ENCODE measurements at places on chromosomes 5 and 9.

DNA sequence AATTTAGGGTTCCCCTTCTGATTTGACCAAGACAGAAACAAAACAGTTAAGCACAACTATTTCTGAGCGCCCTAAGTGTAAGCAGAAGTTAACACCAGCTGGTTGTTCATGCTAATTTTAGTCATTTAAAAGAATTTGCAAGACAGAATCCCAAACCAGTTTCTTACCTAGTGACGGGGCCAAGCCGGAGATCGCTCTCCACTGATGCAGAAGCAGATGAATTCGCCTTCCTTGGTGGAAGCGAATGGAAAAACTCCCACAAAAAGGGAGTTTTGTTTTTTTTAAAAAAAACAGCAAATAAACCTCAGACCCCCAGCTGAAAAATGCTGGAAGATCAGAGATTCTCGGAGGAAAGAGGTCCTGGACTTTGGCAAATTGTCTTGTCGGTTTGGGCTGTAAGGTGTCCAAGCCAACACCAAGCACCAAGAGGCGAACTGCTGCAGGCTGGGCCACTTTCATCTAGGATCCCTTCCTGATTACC, 47.4 kb upstream of the GLDC start:
- no peak for DNase-seq

DNA sequence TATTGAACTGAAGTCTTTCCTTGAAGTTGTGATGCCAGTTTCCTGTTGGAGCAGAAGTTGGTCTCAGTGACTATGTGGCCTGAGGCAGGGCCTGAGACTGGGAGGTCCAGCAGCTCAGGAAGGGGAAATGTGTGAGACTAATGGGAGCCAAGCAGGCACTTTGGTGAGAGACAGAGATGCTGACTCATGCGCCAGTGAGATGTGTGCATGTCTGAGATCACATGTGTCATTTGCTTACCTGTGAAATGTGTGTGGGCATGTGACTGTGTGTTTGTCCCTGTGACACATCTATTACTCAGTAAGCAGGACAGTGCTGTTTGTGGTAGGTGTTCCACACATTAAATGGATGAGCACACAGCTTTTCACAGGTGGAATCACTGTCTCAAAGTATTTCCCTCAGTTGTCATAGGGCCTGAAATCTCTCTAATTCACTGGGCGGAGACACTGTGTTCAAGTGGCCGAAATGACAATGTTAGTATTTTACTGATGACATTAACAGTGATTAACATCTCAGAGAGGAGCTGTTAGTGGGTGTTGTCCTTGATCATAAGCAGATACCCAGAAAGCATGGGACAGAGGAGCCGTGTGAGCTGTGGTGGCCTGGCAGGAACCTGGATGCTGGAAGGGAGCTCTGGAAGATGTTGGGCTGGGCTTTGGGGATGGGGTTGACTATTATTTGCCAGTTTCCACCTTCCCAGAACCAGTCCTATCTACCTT, 7.4 kb downstream of the NPR2 start:
- DNase-seq: peak; percentile 11

- DNase-seq: no peak
Observed at GRCh38 chr9:4170231-4170630, 129.6 kb downstream of the GLIS3 start.

DNA sequence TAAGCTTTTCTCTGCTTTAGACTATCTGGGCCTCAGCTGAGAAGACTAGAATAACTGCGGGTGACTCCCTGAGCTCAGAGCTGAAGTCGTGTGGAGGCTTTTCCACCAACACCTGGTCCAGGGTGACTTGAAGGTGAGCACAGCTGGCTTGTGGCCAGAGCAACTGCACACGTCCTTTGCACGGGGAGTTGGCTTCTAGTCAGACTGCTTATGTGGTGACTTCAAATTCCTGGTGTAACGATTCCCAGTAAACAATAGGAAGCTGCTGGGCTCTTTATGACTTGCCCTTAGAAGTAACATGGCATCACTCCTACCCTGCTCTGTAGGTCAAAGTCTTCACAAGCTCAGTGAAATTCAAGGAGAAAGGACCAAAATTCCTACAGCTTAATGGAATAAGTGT, 800.6 kb upstream of the CDH6 start:
- no peak for DNase-seq

DNA sequence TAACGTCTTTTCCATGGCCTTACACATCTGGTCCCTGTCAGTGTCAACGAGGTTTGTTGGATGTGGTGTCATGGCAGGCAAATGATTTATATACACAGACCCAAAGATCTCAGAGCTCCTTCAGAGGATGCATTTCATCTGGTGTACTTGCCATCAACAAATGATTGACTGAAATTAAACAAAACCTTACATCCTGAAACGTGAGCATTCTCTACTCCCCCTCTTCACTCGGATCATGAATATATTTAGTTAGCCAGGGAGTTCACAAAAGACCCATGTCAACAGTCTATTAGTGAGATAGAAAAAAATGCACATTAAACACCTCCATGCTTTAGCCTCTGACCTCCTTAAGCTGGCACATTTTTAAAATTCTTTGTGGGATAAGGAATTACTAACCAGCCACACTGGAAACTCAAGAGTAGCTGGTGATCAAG, 215.6 kb downstream of the EFNA5 start:
- DNase-seq: no peak

DNA sequence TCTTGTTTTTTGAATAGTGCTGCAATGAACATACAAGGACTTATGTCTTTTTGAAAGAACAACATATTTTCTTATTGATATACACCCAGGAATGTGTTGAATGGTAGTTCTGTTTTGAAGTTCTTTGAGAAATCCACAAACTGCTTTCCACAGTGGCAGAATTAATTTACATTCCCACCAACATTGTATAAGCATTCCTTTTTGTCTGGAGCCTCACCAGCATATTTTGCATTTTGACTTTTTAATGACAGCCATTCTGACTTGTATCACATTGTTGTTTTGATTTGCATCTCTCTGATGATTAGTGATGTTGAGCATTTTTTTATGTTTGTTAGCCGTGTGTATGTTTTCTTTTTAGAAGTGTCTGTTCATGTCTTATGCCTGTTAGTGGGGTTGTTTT, 524.9 kb downstream of the SEMA5A start:
- DNase-seq: no peak

- no peak for DNase-seq
Observed at GRCh38 chr5:140273401-140273877, 29.5 kb downstream of the PFDN1 start.

GRCh38 chr5:72501488-72501887, 5.7 kb downstream of the ZNF366 start:
- no peak for DNase-seq

GRCh38 chr5:95241161-95241560, 43.7 kb downstream of the MCTP1 start:
- no peak for DNase-seq

All from foreskin melanocyte (primary cell).